T1000 (cell line): ENCODE measurements at places on chromosomes 6 and 20.
A peak's percentile ranks its signal among the peaks of the same experiment; 100 is the strongest.

GRCh38 chr6:41922154-41922553, 855 bp downstream of the BYSL start:
- no peak for DNase-seq

DNA sequence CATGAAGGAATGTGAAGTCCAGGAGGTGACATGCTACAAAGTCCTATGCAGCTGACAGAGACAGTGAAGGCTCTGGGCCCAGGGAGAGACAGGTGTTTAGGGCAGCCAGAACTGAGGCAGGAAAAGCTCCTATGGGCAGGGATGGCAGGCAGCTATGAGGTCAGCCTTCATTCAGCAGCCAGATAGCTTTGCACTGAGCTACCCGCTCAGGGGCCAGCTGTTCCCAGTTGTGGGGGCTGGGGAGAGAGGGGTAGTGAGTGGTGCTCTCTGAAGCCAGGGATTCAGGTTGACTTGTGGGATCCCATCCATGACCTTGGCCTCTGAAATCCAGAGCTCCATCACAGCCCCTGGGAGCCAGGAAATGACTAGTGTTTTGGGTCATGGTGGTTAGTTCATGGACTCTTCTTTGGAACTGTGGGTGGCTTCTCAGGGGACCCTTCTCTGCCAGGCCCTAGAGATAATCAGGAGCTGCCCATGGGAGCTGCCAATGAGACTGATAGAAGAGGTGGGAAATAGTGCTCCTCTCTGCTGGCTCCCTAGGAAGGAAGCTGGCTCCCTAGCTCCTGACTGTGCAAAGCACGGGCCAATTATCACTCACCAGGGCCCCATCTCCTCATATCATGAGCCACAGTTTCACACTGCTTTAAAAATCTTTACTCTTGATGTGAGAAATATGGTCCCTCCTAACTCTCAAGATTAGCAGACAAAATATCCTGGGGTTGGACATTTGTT, 127.7 kb downstream of the VEGFA start:
- no peak for DNase-seq

DNA sequence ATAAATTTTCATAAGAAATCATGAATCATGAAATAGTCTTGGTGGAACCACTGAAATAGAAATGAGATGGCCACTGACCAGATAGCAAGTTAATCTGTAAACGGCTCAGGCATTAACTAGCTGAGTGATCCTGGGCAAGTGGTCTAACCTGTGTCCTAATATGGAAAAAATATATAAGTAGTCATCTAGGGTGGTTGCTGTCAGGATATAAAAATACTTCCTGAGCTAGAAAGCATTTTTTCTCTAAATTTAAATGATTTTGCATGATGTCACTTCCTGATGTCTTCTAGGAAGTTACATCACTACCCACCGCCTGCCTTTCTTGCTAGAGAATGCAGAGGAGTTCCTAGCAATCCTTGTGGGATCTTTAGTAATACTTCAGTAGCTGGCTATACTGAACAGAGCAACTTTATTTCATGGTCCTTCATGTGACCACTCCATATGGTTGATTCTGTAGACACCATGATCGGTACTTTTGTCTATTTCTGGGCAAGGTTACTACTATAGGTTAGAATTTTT, 228.1 kb upstream of the CEP162 start:
- DNase-seq, result no peak

DNA sequence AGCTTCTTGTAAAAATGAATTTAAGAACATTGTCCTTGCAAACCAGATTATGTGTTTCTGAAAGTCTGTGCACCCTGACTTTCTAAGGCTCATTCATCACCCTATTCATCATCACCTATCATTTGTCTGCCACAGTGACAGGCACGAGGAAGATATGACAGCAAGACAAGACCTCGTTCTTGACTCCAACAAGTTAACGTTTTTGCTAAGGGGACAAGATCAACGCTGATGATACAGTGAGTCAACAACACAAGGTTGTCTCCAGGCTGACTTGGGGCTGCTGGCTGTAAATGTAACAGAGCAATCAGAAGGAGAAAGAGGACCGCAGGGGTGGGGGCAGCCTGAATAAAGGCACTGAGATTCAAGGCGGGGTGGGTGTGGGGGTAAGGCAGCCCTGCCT, 94.2 kb downstream of the FOXC1 start:
- DNase-seq, result no peak

- no peak for DNase-seq
These were observed 42.5 kb upstream of the NELFCD start for GRCh38 chr20:58938541-58938940.

DNA sequence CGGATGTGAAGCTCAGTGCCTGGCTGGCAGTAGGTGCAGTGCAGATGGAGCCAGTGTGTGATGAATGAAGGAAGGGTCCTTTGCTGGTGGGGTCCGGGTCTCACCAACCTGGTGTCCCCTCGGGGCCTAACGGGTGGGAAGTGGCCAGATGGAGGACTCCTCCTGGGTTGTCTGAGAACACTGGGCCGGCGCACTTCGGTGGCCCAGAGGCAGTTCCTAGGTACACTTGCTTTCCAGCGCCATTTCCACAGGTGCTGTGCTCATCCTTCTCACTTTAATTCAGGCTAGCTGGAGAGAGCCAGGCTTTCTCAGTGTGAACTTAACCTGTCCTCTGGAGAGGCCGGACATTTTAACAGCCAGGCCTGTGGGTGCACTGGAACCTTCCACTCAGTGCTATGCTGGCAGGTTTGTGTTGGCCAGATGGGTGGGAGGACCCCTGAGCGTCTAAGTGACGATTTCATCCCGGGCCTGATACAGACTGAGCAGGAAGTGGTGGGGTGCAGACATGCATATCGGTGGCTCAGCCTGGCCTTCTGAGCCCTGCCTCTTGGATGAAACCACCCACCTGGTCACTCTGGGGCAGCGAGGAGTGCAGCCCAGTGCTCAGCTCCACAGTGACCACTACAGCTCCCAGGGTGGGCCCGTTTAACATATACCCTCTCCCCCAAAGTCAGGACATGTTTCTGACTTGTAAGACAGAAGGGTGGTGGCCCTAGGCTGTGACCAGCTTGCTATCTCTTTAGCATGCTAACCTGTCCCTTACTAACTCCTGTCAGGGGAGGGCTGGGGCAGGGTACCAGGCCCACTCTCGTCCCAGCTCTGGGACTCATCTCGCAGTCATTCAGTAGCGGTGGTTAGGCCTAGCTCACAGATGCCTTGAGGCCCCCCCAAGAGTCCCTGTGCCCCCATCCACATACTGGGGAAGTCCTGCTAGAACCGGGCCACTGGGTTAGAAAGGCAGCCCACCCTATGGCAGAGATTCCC, 8.2 kb upstream of the PYGB start:
- no peak for DNase-seq

DNA sequence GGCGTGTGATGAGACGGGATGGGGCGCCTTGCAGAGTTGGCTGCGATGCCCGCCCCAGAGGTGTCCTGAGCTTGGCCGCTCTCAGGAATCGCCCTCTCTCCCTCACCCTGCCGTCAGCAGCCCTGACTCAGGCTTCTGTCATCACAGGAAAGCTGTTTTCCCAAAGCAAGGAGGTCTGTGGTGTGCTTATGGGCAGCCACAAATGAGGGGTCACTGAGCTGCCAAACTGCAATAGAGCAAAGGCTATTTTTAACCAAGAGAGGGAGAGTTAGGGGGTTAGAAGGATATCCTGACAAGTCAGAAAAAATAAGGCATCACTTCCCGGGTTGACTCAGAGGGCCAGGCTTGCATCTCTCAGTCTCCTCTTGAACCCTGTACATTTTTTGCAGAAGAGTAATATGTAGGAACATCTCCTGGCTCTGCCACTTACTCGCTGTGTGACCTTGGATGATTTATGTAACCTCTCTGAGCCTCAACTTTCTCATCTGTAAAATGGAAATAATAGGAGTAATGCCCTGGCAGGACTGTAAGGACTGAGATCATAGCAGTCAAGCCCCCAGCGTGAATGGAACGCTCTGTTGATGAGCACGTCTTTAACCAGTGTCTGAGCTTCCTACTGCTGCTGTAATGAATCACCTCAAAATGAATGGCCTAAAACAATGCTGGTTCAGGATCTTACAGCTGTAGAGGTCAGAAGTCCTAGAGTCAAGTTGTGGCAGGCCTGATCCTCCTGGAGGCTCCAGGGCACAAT, 181.9 kb downstream of the NFATC2 start:
- peak; percentile 91 for DNase-seq

DNA sequence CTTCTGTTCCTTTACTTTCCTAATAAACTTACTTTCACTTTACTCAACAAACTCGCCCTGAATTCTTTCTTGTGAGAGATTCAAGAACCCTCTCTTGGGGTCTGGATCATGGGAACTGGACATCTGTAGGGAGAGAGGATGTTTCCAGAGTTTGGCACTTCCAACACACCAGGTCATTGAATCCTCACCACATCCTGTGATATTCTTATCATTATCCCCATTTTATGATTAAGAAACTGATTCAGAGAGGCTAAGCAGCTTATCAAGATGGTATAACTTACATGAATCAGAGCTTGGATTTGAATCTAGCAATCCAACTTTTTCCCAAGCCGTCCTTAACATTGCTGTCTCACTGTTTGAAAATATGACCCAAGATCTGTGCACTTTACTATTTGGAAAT, 15.5 kb downstream of the PPIL6 start:
- DNase-seq, result no peak

DNA sequence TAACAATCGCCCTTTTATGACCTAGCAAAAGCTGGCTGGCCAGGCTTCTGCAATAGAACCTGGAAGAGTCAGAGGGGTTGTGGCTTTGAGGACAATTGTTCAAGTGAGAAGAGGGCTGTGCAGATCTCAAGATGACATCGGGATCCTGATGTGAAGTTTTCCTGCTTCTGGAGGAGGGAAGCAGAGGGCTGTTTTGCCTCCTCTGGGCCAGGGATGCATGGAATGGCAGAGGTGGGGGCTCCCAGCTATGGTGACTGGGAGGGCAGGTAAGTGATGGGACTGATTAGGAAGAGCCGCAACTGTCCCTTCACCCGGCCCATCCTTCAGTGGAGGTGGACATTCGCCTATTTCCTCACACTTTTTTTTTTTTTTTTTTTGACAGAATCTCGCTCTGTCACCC, 43.4 kb upstream of the BLCAP start:
- DNase-seq, result no peak

- no peak for DNase-seq
These were observed 56.2 kb upstream of the EDN1 start for GRCh38 chr6:12233693-12234571.

GRCh38 chr6:118042855-118043254, 135.8 kb downstream of the SLC35F1 start:
- DNase-seq, result no peak

DNA sequence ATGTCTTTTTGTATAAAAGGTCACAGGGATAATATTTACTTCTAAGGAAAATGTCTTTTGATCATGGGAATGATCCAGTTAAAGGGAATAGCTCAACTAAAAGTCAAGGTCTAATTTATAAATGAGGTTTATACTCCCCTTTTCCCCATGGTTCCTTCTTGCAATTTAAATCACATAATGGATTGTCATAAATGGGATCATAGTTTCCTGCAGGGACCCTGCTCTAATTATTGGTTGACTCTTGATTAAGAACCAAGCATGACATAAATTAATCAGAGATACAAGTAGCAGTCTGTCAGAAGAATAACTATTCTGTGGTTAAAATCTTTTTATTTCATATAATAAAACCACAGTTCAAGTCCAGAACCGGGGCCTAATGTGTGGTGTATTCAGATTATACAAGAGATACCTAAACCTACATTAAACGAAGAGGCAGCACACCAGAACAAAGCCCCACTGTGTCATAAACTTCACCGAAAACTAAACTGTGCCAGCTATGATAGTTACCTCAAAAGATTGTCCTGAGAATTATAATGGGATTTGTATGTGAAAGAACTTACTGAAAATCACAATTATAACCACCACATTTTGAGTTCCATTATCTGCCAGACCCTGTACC, 43.0 kb upstream of the CD83 start:
- DNase-seq, result no peak

GRCh38 chr20:189611-190010, at the start of gene DEFB128:
Gene DEFB128 (minus strand): TSS chr20:189711. CDS start chr20:189623, 88 bp downstream.
- DNase-seq, result no peak

- DNase-seq, result no peak
These were observed 133.3 kb upstream of the ARMC2 start for GRCh38 chr6:108714766-108715414.

GRCh38 chr20:62310757-62311121, 7.9 kb downstream of the ADRM1 start:
- no peak for DNase-seq

DNA sequence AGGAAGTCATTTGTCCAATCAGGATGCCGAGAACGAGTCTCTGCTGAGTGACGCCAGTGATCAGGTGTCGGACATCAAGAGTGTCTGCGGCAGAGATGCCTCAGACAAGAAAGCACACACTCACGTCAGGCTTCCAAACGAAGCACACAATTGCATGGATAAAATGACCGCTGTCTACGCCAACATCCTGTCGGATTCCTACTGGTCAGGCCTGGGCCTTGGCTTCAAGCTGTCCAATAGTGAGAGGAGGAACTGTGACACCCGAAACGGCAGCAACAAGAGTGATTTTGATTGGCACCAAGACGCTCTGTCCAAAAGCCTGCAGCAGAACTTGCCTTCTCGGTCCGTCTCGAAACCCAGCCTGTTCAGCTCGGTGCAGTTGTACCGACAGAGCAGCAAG, 281.5 kb downstream of the TSHZ2 start:
- DNase-seq, result no peak

DNA sequence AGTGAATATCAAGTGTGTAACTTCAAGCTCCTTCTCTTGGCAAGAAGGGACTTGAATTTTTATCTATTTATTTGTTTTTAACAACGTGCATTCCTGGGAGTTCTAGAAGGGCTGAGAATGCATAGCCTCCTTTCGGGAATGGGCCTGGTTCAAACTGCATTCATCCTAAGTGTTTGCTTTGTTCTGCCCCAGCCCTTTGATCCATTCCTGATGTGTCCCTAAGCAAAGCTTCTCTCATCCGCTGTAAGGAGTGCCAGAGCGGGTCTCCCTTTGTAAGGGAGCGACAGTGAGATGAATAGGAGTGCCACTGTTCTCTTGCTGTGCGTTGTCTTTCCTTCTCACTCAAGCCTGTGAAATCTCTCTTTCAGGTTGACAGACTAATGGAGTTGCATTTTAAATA, 61.0 kb upstream of the VSTM2L start:
- DNase-seq, result no peak

GRCh38 chr20:63951398-63952209, 4.6 kb downstream of the UCKL1 start:
- no peak for DNase-seq

DNA sequence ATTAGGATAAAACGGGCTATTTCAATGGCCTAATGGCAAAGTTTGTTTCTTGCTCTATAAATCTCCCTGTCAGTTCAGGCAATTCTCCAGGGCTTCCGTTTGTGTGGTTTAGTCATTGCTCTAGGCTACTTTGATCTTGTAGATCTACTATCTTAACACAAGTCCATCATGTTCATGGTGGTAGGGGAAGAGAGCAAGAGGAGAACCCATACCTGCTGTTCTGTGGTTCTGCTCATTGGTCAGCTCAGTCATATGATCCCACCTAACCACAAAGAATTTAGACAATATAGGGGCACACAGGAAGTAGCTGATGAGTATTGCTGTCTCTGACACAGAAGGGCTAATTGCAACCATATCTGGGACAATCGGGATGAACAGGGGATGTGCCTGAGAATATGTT, 4.9 kb upstream of the DEK start:
- DNase-seq, result peak; percentile 14
